Activated T-cell treated with anti-CD3 and anti-CD28 coated beads for 48 hours (primary cell): ENCODE measurements at places on chromosomes 11 and 22.

- no peak for DNase-seq
Measured at GRCh38 chr11:40508303-40508702, 951.1 kb downstream of the LRRC4C start.

GRCh38 chr11:120192831-120193625 is 17.8 kb upstream of the OAF start:
- DNase-seq: no peak

GRCh38 chr22:39457556-39458443 is 988 bp downstream of the MGAT3 start:
- DNase-seq: no peak

DNA sequence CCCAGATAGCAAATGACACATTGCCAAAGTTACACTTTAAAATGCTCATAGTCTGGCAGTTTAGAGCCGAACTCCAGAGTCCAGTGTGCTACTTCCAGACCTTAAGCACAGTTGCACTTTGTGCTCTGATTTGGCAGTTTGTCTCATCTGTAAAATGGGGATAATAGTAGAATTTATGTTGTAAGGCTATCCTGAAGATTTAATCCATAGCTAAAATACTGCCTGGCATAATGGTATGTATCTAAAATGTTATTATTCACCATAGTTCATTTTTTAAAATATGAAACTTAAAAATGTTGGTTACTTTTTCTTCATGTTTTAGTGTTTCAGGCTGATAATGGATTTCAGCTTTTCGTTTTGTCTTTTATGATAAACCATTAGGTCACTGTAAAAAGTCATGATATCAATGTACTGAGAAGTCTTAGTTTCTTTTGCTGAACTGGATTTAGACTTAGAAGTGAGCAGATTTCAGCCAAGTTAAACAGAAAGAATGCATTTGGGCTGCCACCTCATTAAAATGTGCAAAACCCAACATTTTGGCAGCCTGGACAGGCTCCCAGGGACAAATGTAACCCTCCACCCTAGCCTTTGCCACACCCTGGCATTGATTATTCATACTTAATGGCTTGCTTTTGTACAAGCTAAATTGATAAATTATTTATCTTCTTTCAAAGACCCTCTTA is 933 bp downstream of the OLFML1 start:
- no peak for DNase-seq

GRCh38 chr11:111879637-111879960 is 258 bp downstream of the CFAP68 start:
- no peak for DNase-seq

- DNase-seq: no peak
Measured at GRCh38 chr22:45532235-45532631, 29.6 kb downstream of the FBLN1 start.

DNA sequence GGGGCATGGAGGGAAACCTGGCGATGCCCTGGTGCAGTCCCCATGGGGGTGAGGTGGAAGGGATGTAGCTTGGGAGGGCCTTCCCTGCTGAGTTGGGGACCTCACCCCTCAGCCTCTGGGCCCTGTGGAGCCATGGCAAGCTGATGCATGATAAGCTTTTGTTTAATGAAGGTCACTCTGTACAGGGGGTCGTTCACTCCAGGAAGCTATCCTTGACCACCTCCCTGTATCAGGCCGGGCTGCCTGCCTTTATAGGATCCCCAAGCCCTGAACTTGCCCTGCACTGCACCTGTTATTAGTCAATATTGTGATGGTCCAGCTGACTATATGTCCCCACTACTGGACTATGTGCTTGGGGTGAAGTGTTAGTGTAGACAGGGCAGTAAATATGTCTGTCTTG is 49.7 kb upstream of the MYEOV start:
- no peak for DNase-seq

DNA sequence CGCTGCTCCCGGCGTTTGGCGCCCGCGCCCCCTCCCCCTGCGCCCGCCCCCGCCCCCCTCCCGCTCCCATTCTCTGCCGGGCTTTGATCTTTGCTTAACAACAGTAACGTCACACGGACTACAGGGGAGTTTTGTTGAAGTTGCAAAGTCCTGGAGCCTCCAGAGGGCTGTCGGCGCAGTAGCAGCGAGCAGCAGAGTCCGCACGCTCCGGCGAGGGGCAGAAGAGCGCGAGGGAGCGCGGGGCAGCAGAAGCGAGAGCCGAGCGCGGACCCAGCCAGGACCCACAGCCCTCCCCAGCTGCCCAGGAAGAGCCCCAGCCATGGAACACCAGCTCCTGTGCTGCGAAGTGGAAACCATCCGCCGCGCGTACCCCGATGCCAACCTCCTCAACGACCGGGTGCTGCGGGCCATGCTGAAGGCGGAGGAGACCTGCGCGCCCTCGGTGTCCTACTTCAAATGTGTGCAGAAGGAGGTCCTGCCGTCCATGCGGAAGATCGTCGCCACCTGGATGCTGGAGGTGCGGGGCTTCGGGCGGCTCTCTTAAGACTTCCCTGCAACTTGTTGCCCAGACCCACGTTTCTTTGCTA is at the start of gene CCND1:
TSS of gene CCND1 (plus strand) at position 162 of the 587 bp plus-strand sequence. CDS start at position 320, 158 bp downstream.
- no peak for DNase-seq

- peak; percentile 71 for DNase-seq
Measured at GRCh38 chr11:66002648-66003225, 434 bp downstream of the BANF1 start.

DNA sequence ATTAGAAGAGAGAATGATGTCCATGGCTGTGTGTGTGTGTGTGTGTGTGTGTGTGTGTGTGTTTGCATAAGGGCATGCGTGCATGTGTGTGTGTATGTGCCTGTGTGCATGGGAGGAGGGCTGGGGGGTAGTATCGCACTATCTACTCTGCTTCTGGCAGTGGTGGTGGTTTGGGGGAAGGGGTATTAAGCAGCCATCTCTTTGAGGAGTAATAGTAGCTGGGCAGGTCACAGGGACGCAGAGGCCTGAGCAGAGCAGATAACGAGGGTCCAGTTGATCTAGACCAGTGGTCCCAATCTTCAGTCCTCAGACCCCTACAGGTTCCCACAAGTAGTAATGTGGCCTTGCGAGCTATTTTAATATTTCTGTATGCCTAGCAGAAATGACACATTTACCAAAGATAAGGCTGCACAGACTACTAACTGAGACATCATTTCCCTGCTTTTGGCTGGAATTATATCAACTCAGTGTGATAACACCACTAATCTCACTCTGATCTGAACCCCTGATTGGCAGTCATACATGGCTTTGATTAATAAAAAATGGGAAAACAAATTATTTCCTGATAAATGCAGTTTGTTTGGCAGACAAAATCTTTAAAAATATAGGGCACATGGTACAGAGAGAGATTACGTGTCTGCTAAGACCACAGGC is 354.3 kb downstream of the BUD13 start:
- DNase-seq: no peak
